ENCODE measurements at places on chromosomes 16 and 17. TPM values are rescaled to one million over a fixed set of nuclear protein-coding genes. Genes with fewer than 3 reads are reported as not detected.

Gene ST6GALNAC2
- 6.9 TPM for total RNA-seq

Gene TMED6
- total RNA-seq, result 1.9 TPM

Gene ABCA6
- 13.4 TPM for total RNA-seq

Gene NOTUM
- total RNA-seq, result 2.6 TPM

Gene RAB26
- 0.58 TPM for total RNA-seq

Gene ZNF263
- 55.0 TPM for total RNA-seq

Gene SMIM22
- total RNA-seq, result 10.1 TPM

Gene HSPB9
- total RNA-seq, result 0.23 TPM
